Activated CD4-positive, alpha-beta T cell treated with anti-CD3 and anti-CD28 coated beads for 48 hours (primary cell): ENCODE measurements at places on chromosomes 2 and 18.

- DNase-seq: no peak
Measured at GRCh38 chr18:42155024-42155423, 200.0 kb downstream of the PIK3C3 start.

DNA sequence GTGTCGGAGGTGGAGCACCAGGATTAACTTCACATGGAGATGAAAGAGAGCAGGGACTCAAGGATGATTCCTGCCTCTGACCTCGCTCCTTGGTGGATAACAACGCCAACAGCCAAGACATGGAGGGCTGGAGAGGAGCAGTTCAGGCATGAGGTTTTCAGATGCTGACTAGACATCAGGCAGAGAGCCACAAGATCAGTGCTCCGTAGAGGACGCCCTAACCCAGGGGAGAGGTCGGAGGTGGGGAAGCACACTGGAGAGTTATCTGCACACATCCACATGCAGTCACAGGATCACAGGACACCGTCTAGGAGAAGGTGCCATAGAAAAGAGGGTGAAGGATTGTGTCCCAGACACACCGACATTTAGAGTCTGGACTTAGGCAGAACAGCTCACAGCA lies 344.3 kb downstream of the EIPR1 start:
- no peak for DNase-seq

- no peak for DNase-seq
Measured at GRCh38 chr2:187461294-187462261, 13.5 kb upstream of the CALCRL start.

- DNase-seq: no peak
Measured at GRCh38 chr2:55550368-55551102, 31.0 kb downstream of the CFAP36 start.

- no peak for DNase-seq
Measured at GRCh38 chr2:190571686-190572085, 37.2 kb upstream of the NEMP2 start.

DNA sequence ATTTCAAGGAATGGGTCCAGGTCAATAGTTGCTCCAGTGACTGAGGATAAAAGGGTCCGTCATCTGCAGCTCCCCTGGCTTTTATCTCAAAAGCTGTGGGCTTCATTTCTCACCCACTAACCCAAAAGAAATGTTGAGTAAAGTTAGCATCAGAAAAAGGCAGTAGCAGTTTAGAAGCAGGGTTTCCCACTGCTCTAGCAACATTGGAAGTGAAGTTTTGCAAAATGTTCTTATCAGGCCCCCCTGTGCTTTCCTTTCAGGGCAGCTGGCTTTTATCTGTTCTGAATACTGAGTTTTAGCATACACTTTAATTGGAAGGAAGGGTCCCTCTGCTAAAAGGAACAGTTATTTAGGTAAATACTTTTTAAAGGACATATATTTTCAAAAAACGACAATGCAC lies 296.2 kb upstream of the RAB12 start:
- no peak for DNase-seq

- DNase-seq: no peak
Measured at GRCh38 chr2:54353216-54353615, 97.2 kb upstream of the TSPYL6 start.

GRCh38 chr2:120797421-120798221 lies 62.0 kb downstream of the GLI2 start:
- no peak for DNase-seq

DNA sequence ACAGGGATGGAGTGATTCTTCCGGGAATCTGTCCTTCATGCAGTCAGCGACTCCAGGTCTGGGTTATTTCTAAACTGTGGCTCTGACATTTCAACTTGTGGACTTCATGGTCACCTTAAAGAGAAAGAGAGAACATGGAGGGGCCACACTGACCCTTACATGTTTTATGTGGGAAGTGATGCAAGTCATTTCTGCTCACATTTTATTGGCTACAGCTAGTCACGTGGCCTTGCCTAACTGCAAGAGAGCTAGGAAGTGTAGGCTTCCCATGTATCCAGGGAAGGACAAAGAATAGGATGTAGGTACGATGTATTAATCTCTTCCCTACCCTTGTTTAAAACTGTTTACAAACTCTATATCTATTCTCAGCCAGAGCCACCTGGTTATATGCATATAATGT lies 30.3 kb upstream of the AFTPH start:
- no peak for DNase-seq

- DNase-seq: no peak
Measured at GRCh38 chr2:77086051-77086450, 436.1 kb downstream of the LRRTM4 start.
